Effector memory CD8-positive, alpha-beta T cell (primary cell): ENCODE measurements at places on chromosomes 16 and 17.

GRCh38 chr17:2230877-2231276 is 72.7 kb downstream of the SMG6 start:
- DNase-seq, result no peak

DNA sequence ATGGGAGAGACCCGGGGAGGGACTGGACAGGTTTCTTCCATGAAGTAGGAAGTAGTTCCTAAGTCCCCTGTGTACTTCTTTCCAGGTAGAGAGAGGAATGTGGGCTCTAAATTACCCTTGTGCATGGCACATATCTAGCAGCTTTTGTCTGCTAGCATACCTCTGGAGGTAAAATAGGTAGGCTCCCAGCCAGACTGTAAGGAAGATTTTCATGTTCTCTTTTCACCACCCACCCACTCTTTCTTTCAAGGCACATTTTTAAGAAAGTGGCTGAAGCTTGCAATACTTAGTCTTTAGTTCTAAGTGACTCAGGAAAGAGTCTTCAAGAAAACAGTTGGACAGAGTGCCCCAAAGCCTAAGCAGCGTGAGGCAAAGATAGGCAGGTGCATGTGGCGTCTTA is 9.2 kb downstream of the MINK1 start:
- DNase-seq, result no peak

DNA sequence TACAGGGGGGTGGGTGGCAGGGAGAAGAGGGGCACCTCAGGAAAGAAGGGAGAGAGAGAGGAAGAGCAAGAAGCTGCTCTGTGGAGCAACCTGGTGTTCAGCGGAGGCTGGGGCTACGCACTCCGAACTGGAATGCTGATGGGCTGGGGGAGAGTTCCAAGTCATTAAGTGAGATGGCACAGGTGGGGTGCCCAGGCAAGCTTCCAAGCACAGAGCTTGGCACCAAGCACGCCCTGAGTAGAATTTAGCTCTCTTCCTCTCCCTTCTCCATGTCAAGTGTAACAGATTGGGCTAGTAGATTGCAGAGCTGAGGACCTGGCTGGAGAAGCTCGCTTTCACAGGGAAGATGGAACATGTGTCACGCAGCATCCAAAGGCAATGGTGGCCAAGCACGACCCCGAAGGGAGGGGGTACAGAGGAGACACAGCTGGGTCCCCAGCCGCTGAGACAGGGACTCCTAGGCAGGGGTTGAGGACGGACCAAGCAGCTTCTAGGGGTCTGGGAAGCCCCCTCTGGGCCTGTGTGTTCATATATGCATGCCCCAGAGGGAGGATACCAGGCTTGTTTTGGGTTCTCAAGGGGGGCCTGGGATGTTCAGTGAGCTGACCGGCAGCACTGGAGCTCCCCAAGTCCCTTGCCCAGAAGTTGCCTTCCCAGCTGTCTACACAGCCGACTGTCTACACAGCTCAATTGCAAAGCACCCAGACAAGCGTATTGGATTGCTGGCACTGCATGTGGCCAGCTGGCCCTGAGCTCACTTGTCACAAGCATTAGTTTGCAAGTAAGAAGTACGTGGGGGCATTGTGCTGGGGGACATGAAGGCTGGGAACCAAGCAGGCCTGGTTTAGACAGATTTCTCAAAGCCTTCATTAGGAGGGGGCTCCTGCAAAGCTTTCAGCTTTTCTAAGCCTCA is 247.8 kb downstream of the ENGASE start:
- DNase-seq, result no peak

DNA sequence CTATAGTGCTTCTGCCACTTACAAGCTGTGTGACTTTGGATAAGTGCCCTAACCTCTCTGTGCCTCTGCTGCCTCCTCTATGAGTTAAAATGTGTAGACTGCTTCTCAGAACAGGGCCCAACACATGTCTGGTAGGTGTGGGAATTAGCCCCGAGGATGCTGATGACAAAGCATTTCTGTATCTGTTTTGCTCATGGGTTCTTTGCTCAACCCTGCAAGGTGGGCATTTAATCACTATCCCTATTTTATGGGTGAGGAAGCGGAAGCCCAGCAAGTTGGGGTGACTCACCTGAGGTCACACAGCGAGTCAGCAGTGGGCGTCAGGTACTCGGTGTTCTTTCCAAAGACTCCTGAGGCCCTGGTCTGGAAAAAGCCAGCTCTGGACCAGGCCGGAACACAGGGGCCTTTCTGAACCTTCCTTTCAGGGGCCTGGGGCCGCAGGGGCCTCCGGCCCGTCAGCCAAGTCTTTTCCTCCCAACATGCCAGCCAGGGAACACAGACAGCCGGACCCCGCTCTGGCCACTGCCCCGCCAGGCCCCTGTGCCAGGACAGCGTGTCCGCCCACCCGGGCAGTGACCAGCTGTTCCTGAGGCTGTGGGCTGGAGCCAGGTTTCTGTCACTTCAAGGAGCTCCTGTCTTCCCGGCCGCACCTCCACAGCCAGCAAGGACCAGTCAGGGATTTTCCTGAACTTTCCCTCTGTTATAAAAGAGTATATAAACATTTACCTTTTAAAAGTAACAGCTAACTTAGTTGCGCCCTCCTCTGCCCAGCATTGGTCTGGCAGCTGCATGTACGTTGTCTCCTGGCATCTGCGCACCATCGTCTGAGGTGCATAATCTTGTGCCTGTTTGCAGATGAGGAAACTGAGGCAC is 62.5 kb downstream of the SREBF1 start:
- no peak for DNase-seq

- no peak for DNase-seq
Measured at GRCh38 chr17:74429604-74430384, 2.1 kb upstream of the GPRC5C start.

GRCh38 chr17:82899941-82900340 is 60.1 kb upstream of the ZNF750 start:
- DNase-seq, result no peak

GRCh38 chr17:44767493-44767892 is 8.7 kb downstream of the ADAM11 start:
- DNase-seq, result no peak

- no peak for DNase-seq
Measured at GRCh38 chr17:44976206-44976605, 8.1 kb upstream of the C1QL1 start.

DNA sequence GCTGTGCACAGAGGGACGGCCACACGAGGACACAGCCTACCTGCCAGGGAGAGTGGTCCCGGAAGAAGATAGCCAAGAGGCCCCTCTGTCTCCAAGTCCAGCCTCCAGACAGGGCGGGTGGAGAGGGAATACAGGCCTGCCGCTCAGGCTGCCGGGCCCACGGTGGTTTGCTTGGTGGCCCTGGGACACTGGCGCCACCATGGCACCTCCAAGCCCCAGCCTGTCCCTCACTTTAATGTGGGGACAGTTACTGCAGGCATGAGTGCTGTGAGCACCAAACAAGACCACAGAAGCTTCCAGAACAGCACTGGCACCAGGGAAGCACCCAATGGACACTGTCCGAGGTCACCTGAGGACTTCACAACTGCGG is 22.0 kb upstream of the CHMP6 start:
- no peak for DNase-seq

- DNase-seq, result no peak
Measured at GRCh38 chr16:69438465-69438864, 14.0 kb downstream of the CYB5B start.
